ENCODE measurements at places on chromosomes 12 and 14.

GRCh38 chr12:50763639-50764285, at the start of gene ATF1:
ATF1 (plus strand) TSS chr12:50764101; CDS start chr12:50780146, 16,045 bp downstream.
- DNase-seq = peak; percentile 85

DNA sequence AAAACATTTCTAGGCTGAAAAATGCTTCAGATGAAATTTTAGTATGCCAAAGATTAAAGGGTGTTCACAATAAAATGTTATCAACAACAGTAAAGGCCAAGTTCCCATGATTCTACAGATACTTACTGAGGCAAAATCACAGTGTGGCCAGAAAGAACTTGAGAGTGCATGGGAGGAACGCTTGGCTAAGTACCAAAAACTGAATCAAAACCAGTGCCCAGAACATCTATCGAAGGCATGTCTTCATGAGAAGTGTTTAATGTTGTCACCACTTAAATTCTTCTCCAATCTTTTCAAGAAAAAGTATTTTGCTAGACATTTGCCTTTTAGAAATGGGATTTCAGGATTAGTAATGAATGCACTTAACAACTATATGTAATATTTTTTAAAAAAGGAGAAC, 41.5 kb downstream of the KIF21A start:
- no peak for DNase-seq

DNA sequence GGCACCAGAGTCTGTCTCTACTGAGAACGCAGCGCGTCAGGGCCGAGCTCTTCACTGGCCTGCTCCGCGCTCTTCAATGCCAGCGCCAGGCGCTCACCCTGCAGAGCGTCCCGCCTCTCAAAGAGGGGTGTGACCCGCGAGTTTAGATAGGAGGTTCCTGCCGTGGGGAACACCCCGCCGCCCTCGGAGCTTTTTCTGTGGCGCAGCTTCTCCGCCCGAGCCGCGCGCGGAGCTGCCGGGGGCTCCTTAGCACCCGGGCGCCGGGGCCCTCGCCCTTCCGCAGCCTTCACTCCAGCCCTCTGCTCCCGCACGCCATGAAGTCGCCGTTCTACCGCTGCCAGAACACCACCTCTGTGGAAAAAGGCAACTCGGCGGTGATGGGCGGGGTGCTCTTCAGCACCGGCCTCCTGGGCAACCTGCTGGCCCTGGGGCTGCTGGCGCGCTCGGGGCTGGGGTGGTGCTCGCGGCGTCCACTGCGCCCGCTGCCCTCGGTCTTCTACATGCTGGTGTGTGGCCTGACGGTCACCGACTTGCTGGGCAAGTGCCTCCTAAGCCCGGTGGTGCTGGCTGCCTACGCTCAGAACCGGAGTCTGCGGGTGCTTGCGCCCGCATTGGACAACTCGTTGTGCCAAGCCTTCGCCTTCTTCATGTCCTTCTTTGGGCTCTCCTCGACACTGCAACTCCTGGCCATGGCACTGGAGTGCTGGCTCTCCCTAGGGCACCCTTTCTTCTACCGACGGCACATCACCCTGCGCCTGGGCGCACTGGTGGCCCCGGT, at the start of gene PTGDR:
PTGDR (plus strand) TSS at position 198 of the 778 bp plus-strand sequence; CDS start at position 315, 117 bp downstream.
- no peak for DNase-seq

- peak; percentile 95 for DNase-seq
Observed at GRCh38 chr12:69157023-69157655, 82.2 kb upstream of the CPSF6 start.

- no peak for DNase-seq
Observed at GRCh38 chr12:26118308-26118707, 6.5 kb downstream of the BHLHE41 start.

GRCh38 chr14:52086711-52087110, 17.9 kb upstream of the NID2 start:
- DNase-seq = no peak
